ENCODE measurements at places on chromosomes 2 and 18. TPM values are rescaled to one million over a fixed set of nuclear protein-coding genes. Genes with fewer than 3 reads are reported as not detected.

Gene RNMT
- total RNA-seq, result 33.1 TPM

Gene PRSS56
- total RNA-seq, result not detected

Gene MRPL33
- 43.1 TPM for total RNA-seq

Gene CWC22
- 22.1 TPM for total RNA-seq

Gene INO80D
- 29.5 TPM for total RNA-seq

Gene G6PC2
- total RNA-seq, result not detected

Gene ZDBF2
- total RNA-seq, result 7.5 TPM

Gene CPO
- not detected for total RNA-seq

Gene RIT2
- total RNA-seq, result not detected

Gene ANKRD30BL
- total RNA-seq, result not detected

Gene TDRD15
- total RNA-seq, result not detected

Gene CLK1
- 130 TPM for total RNA-seq

Gene TMEFF2
- total RNA-seq, result not detected

Gene C2orf81
- 1.0 TPM for total RNA-seq

Gene CLASP1
- total RNA-seq, result 55.9 TPM

Gene SLC14A1
- 2.4 TPM for total RNA-seq

Gene IMPACT
- 8.8 TPM for total RNA-seq

Gene TUBB8B
- total RNA-seq, result not detected

Gene MTCL1
- total RNA-seq, result 0.91 TPM

Gene CAD
- total RNA-seq, result 87.1 TPM

Gene M1AP
- total RNA-seq, result not detected

Gene SP5
- total RNA-seq, result 0.09 TPM

Gene ALK
- total RNA-seq, result not detected

Gene ITGA4
- 312 TPM for total RNA-seq

Gene LAMA3
- 0.11 TPM for total RNA-seq

Gene BAZ2B
- 8.5 TPM for total RNA-seq

Gene LDLRAD4
- 28.5 TPM for total RNA-seq

Gene DNAH6
- 0.23 TPM for total RNA-seq

Gene TMEM37
- not detected for total RNA-seq

Gene UGT1A8
- not detected for total RNA-seq

Gene NT5DC4
- not detected for total RNA-seq

Gene SPATA3
- not detected for total RNA-seq

Gene SP140
- 117 TPM for total RNA-seq

Gene PROKR1
- total RNA-seq, result not detected

Gene ANTXR1
- 0.02 TPM for total RNA-seq

Gene MSTN
- not detected for total RNA-seq

Gene SRD5A2
- 0.05 TPM for total RNA-seq

Gene LYG2
- not detected for total RNA-seq

Gene TUBA4B
- not detected for total RNA-seq

Gene BOK
- total RNA-seq, result not detected

Gene FIGN
- total RNA-seq, result not detected

Gene ATP6V1C2
- total RNA-seq, result not detected

Gene KCNJ3
- not detected for total RNA-seq

Gene MOGAT1
- total RNA-seq, result not detected

Gene SERPINB4
- not detected for total RNA-seq

Gene COL4A3
- total RNA-seq, result not detected

Gene DLX2
- total RNA-seq, result not detected

Gene GALR1
- total RNA-seq, result not detected

Gene NAPG
- 31.4 TPM for total RNA-seq

Gene ACADL
- not detected for total RNA-seq

Gene MYOM1
- total RNA-seq, result 1.5 TPM

Gene SYT4
- total RNA-seq, result not detected

Gene ARHGEF4
- total RNA-seq, result 0.41 TPM

Data from T-helper 2 cell treated with Interferon-gamma antibody and Interleukin-4, amounts not matched to agents 100 ng/mL and 5 ng/mL, for 36 hours (primary cell).